ENCODE measurements at places on chromosomes 7 and 10.

DNA sequence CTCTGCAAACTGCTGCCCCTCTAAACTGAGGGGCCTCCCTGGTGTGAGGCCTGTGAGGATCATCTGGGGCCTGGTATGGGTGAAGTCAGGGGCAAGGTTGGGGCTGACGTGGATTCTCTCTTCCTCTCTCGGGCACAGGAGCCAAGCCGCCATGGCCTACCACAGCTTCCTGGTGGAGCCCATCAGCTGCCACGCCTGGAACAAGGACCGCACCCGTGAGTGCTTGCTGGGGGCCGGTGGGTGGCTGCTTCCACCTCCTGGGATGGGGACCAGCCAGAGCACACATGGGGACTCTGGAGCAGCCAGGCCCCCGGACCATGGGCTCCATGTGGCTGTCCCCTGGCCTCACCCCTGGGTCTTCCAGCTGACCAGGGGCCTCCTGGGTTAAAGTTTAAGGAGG is 11.0 kb downstream of the ARPC1B start:
- DNase-seq, result no peak

DNA sequence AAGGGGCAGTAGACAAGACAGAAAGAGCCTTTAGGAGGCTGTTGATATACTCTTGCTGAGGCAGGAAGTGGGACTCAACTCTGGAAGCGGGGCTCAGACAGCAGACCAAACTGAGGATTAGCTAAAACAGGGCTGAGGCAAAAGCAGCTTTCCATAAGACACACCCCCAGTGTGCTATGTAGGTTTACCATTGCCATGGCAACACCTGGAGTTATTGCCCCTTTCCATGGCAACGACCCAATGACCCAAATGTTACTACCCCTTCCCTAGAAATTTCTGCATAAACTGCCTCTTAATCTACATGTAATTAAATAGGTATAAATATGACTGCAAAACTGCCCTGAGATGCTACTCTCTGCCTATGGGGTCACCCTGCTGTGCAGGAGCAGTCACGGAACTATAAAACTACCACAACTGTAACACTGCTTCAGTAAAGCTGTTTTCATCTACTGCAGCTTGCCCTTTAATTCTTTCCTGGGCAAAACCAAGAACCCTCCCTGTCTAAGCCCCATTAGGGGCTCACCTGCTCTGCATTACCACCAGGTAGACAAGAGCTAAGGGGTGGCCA is 348.4 kb upstream of the PODXL start:
- no peak for DNase-seq

DNA sequence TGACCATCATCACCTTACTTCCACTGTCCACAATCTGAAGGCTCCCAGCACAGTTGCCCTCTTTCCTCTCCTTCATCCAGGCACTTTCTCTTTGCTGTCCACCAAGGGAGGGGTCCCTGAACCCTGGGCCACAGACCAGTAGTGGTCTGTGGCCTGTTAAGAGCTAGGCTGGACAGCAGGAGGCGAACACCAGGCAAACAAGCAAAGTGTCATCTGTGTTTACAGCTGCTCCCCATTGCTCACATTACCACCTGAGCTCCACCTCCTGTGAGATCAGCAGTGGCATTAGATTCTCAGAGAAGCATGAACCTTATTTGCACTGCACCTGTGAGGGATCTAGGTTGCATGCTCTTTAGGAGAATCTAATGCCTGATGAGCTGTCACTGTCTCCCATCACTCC is 27.7 kb downstream of the FZD1 start:
- no peak for DNase-seq

- DNase-seq, result no peak
Observed at GRCh38 chr7:135117096-135117495, 30.8 kb upstream of the TMEM140 start.

Data from midbrain (tissue), 1 donor.